ENCODE measurements at places on chromosomes 11 and 22. TPM values are rescaled to one million over a fixed set of nuclear protein-coding genes. Genes with fewer than 3 reads are reported as not detected.

DNA sequence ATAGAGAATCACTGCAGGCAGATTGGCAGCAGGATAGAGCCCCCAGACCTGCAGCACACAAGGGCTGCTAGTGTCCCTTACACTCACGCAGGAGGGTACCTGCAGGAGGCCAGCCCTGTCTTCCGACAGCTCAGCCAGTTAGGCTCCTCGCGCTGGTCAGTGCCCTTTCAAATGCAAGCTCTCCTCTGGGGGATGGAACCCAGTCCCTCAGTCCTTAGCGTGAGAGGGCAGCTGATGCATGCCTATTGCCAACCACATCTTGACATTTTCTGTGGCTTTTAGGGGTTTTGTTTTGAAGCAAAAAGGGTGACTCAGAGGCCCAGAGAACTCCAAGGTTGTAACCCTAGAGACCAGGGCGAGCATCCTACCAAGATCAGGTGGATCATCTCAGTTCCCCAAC, 40.0 kb downstream of the WNT11 start:
- H3K4me3 ChIP-seq = no peak overlapping the region
- H3K36me3 ChIP-seq = no peaks in the 10 kb centered on the region
- H3K27ac ChIP-seq = no peak overlapping the region

- DNase-seq = no peak
- H3K36me3 ChIP-seq = no peaks in the 10 kb centered on the region
- H3K27ac ChIP-seq = no peak overlapping the region
- no peaks in the 10 kb centered on the region for H3K4me1 ChIP-seq
Observed at GRCh38 chr22:35056486-35056885, 9.5 kb upstream of the ISX start.

DNA sequence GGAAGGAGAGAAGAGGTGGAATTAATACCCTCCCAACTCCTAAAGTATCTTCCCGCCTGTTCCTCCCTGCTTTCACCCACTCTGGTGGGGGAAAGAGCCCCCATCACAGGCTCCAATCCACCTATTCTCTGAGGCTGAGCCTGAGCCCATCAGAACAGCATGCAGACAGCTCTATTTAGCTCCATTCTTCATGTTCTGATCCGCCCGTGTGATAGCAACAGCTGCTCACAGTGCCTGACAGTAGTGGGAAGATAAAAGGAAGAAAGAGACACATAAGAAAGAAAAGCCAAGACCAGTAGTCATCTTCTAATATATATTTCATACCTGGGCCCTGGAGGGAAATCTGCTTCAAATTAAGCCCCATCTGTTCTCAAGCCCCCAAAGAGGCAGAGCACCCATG, 80.3 kb upstream of the AKIP1 start:
- H3K4me3 ChIP-seq = no peak overlapping the region
- H3K27ac ChIP-seq = no peak overlapping the region
- no peaks in the 10 kb centered on the region for H3K36me3 ChIP-seq
- DNase-seq = no peak
- peaks cover 5% of the 10 kb centered on the region for H3K4me1 ChIP-seq
- peaks cover 6% of the 10 kb centered on the region for H3K27me3 ChIP-seq

GRCh38 chr11:59918987-59919589, 19.1 kb upstream of the OOSP1 start:
- H3K4me1 ChIP-seq = no peaks in the 10 kb centered on the region
- peaks cover 2% of the 10 kb centered on the region for H3K27me3 ChIP-seq
- no peak overlapping the region for H3K4me3 ChIP-seq
- DNase-seq = peak; percentile 37
- no peak overlapping the region for H3K27ac ChIP-seq

DNA sequence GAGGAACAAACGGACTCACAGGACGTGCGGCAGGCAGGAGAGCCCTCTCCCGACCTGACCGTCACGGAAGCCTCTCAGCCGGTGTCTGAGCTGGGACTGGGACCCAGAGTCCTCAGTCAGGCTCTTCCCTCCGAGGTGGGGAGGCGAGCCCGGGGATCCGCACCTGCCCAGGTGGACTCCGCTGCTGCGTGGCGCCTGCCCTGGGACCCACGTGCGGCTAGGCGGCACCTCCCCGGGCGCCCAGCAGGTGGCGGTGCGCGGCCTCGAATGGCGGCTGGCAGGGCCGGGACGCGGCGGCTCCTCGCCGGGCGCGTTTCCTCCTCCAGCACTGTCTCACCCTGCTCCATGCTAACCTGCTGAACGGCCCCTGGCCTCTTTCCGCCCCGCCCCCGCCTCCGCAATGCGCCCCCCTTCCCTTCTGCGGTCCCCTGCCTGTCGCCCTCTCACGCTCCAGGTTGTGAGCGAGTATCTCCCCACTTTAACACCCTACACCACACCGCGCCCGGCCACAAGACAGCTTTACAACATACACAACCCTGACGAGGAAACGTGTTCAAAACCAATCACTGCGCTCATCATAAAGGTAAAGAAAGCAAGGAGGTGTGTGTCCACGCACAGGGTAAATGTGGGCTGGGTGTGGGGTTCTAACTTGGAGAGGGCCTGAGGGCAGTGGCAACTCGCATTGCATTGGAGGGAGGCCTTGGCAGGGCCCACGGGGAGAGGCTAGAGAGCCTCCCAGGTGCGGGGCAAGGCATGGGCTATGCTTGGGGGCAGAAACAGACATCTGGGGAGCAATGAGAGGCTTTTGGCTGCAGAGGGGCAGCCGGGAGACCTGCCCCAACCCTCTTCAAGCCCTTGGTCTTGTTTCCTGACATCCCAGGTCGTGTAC, 25.9 kb upstream of the ATXN10 start:
- H3K27me3 ChIP-seq = peaks cover 41% of the 10 kb centered on the region
- H3K27ac ChIP-seq = no peak overlapping the region
- H3K4me3 ChIP-seq = no peak overlapping the region
- H3K36me3 ChIP-seq = no peaks in the 10 kb centered on the region
- peaks cover 3% of the 10 kb centered on the region for H3K4me1 ChIP-seq

USP2 gene
- 0.71 TPM for total RNA-seq

MPZL3 gene
- 53.2 TPM for total RNA-seq

CSF2RB gene
- 0.30 TPM for total RNA-seq

CARD16 gene
- 11.6 TPM for total RNA-seq

MYBPC3 gene
- total RNA-seq = not detected

CAT gene
- total RNA-seq = 25.5 TPM

PARVG gene
- total RNA-seq = 74.3 TPM

Measured in activated CD4-positive, alpha-beta T cell treated with anti-CD3 and anti-CD28 coated beads for 36 hours (primary cell).